Renal pelvis (tissue), 12 donors: ENCODE measurements at places on chromosomes 16 and 17. TPM values are rescaled to one million over a fixed set of nuclear protein-coding genes. Genes with fewer than 3 reads are reported as not detected.

- peak; percentile 24 for DNase-seq
These were observed 45.8 kb downstream of the VPS35L start for GRCh38 chr16:19601083-19601976.

DNA sequence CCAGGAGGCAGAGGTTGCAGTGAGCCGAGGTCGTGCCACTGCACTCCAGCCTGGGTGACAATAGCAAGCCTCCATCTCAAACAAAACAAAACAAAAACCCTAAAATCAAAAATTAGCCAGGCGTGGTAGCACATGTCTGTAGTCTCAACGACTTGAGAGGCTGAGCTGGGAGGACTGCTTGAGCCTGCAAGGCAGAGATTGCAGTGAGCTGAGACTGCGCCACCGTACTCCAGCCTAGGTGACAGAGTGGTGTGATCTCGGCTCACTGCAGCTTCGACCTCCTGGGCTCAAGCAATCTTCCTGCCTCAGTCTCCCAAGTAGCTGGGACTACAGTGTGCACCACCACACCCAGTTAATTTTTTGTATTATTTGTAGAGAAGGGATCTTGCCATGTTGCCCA lies 87.6 kb downstream of the MYH11 start:
- DNase-seq = no peak

- no peak for DNase-seq
These were observed 67.3 kb upstream of the BCAR1 start for GRCh38 chr16:75318737-75319136.

DNA sequence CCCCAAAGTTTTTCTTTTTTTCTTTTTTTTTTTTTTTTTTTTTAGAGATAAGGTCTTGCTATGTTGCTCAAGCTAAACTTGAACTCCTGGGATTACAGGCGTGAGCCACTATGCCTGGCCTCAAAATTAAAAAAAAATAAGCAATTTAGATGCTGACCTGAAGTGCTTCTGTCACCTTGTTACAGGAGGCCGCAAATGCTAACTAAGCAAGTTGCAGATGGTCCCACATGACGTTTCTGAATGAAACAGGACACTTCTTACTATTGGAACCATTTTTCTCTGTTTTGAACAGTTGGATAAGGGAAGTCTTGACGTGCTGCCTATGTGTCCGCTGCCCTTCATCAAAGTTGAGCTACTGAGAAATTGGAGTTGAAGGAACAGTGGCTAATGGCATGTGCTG lies 8.8 kb downstream of the ANKRD40CL start:
- DNase-seq = no peak

DNA sequence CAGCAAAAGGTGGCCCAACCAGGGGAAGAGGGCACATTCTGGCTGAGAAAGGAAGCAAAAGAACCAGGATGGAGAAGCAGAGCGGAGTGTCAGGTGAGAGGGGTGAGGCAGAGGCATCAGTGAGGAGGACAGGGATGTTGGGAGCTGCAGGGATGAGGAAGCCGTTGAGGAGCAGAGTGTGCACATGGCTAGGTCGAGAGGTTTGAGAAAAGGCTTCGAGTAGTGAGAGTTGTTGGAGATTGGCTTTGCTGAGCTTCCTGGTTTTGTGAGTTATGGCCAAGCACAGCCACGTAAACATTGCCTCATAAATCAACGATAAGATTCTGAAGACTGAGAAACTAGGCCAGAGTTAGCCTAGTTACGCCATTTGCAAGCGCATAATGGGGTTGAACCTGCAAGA lies 26.9 kb downstream of the DNAH2 start:
- DNase-seq = peak; percentile 16

DNA sequence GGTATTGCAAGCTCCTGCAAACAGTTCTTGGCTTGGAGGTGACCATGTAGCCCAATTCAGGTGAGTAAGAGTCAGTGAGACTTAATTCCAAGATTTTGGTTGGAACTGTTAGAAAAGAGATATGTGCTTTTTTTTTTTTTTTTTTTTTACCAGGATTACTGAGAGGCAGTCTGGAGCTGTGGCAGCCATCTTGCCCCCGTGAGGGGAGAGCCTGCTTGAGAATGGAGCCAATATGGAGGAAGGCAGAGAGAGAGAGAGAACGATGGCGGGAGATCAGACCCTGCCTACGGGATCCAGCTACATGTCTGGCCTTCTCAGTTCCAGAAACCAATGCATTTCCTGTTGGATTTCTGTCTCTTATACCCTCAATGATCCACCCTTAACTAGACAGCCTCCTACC lies 97.8 kb downstream of the MYH11 start:
- DNase-seq = no peak

DNA sequence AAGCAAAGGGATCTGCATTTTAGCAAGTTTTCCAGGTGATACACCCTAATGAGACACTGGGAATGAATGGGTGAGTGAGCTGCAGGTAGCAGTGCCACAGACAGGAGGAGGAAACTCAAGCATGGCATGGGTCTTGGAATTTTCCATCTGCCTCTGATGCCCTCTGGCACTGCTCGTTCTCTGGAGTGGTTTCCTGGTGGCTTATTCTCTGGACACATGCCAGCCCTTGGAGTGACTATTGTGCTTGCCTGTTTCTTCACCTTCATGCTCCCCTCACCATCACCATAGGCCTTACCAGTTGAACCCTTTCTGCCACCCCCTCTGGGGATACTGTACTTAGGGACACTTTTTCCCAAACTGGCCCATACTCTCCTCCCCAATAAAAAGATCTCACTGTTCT lies 1.6 kb downstream of the COASY start:
- no peak for DNase-seq

- DNase-seq = no peak
These were observed 37.0 kb downstream of the NPLOC4 start for GRCh38 chr17:81599719-81600486.

The ITGB3 gene
- polyA plus RNA-seq = 22.9 TPM

The ZPBP2 gene
- not detected for polyA plus RNA-seq

The CDH13 gene
- 11.2 TPM for polyA plus RNA-seq

The ANKRD40CL gene
- 0.13 TPM for polyA plus RNA-seq

The CCL1 gene
- not detected for polyA plus RNA-seq

The LGALS9B gene
- polyA plus RNA-seq = not detected

The IGFALS gene
- polyA plus RNA-seq = 2.4 TPM
